ENCODE measurements at places on chromosomes 2 and 18.

- DNase-seq, result no peak
Measured at GRCh38 chr18:24875286-24875685, 414.8 kb downstream of the HRH4 start.

DNA sequence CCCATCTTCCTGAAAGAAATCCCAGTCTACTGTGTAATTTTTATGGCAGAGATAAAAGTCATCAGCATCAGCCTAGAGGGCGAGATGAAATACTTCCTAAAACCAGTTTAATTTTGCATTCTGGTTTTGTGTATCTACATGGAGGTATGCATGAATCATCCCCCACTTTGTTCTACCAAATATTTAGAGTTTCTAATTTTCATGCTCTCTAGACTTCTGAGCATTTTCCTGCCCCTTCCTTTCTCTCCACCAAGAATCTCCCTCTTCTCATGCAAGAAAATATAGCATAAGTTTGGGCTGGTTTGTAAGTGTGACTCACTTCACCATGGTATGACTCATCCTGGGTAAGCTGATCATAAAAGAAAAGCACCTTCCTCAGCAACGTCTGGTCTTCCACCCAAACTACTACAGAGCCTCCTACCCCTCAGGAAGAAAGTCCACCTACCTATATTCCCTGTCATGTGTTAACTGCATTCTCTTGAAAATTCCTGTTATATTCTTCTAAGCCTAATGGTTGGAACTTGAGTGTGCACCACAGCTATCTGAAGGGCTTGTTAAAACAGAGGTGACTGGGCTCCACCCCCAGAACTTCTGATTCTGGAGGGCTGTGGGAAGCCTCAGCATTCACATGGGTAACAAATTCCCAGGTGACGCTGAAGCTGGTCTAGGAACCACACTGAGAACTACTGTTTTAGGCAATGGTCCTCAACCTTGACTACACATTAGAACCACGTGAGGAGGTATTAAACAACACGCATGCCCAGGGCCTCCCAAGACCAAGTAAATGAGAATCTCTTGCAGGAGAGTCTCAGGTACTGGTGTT, 37.4 kb upstream of the RAPGEF4 start:
- peak; percentile 88 for DNase-seq

DNA sequence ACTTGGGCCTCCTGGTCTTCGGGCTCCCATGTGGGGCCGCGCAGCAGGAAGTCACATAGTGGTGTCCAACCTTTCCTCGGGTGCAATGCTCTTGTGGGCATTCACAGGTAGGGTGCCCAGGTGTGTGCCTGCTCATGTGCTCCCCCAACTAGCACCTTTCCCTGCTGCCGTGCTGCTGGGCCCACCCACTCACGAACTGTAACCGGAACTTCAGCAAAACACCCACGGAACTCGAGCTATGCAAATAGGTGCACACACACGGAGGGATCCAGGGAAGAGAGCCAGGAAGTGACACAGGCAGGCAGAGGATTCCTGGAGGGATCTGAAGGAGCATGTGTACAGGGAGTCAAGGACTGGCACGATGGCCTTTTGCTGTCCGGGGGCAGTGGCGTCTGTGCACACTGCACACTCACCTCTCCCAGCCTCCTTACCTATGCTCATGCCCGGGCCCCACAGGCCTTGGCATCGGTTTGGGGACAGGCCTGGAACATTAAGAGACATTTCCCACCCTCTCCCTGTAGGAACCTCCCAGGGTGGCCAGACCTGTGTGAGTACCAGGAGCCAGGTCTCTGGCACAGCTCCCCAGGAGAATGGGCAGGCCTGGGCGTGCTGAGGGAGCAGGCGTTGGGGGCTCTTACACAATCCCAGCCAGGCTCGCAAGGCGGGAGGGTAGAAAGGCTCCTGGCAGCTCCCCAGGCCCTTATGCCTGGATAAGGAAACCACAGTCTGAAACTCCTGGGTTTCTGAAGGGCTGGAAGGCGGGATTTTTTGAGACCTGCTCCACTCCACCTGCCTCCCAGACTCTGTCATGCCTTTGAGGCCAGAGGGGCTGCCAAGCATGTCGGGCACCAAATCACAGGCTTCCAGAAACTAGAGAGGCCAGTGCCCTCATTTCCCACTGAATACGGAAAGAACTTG, 6.6 kb upstream of the PTMA start:
- peak; percentile 49 for DNase-seq

DNA sequence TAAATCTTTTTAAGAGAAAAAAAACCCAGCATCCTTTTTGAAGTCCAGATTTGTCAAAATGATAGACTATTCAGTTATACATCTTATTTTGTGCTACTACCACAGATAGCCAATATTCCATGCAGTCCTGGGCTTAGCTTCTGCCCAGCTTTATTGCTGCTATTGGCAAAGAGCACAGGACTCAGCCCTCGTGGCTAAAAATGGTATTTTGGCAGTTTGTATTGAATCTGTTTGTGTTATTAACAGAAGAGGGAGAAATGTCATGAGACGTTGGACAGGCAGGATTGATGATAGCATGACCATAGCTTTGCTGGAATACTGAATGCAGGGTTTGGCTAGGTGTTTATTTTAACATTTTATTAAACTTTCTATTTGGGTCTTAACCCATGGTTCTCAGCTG, 19.4 kb downstream of the ELAC1 start:
- DNase-seq, result no peak

Measured in NB4 (cell line).